ENCODE measurements at places on chromosomes 6 and 20.

DNA sequence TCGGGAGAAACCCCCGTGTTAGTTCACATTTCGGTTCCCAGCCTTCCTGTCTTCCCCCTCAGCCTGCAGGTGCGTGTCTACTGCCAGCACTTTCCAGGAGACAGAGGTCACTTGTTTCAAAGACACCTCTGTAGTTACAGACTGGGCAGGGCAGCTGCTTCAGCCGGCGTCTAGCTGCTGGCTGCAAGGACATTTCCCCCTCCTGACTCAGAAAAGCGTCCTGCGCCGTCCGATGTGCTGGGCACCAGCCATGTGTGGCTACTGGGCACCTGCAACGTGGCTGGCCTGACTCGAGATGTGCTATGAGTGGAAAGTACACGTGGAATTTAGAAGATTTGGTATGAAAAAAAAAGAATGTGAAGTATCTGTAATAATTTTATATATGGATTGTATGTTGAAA, 37.6 kb downstream of the RRBP1 start:
- no peak for DNase-seq

DNA sequence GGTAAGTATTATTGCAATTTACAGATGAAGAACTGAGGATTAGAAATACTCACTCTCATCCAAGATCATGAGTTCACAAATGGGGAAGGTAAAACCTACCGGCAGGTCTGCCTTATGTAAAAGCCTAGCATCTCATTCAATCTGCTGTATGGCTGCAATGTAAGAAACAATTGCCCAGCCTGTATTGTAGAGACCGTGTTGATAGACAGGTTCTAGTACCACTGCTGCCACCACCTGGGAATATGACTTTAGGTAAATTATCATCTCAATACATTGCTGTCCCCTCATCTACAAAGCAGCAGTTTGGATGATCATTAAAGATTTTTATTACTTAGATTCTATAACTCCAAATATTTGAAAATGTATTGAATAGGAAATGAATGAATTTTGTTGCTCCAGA, 23.3 kb upstream of the ARHGAP18 start:
- no peak for DNase-seq

DNA sequence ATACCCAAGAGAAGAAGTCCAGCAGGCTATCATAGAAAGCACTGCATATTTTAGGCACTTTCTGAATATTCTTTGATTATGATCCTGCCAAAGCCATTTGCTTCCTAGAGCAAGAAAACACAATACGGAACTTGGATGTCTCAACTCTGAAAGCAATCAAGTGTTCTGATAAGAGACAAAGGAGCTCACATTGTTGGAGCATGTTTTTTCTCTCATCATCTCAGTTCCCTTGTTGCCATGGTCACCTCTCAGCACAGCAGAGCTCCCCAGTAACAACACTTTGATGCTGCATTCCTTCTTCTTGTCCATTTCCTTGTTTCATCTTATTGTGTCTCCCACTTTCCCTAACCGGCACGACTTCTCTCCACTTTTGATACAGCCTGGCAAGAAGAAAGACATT, 168.7 kb upstream of the FUT9 start:
- DNase-seq = no peak

DNA sequence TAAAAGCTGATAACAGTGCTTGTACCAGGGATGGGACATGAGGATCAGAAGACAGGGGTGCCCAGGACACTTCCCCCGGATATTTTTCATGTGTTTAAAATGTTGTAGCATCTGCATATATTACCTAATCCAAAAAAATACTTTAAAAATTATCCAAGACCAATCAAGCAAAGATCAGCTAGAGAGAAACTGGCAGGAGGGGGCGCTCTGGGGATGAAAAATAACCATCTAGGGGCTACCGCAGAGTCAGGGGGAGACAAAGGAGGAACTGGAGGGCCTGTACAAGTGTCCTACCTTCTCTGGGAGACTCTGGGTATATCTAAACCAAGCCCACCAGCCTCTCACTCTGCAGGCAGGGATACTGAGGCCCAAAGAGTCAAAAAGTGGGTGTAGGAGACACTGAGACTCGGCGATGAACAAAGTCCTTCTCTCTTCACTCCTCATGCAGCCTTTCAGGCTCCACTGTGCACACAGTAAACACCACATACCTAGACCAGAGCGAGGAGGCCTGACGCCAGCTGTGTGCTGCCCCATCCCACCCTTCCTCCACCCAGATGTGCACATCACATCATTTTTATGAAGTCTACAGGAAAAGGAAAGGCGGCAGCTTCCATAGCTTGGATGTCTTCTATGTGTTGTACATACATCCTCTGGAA, 9.8 kb downstream of the RIMS4 start:
- no peak for DNase-seq

DNA sequence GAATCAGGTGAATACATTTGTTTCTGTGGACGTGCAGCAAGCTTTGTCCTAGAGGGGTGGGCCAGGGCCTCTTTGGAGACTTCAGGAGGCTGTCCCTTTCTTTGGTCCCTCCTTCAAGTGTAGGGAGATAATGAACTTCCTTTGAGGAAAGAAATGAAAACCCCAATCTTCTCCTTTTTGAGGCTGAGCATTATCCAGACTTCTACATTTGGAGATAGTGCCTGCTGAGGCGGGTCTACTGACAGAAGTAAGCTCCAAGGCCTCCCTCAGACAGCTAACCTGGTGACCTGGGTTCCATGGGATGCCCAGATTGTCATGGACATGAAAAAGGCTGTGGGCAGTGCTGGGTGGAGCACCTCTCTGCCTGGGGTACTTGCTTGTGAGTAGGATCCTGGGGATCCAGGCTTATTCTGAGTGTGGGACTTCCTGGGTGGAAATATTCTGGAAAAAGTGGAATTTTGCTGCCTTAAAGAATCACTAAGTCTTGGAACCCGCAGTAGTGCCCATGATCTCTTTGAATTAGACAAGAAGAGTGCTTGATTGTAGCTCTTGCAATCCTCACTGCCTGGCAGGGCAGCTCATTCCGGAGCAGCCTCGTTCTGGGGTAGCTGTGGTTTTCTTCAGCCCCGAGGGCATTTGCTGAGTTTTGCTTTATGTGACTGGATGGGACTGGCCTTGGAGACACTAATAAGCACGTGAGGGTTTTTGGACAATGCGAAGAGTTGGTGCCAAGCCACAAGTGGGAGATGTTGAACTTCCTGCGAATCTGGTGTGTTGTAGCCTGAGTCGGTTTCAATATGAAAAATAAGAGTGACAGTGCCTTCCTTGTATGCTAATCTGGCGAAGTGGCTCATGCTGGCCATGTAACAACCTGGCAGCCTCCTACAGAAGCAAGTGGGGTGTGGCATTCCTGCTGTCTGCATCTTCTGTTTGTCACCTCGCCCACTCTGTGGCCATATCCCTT, 28.1 kb downstream of the SNRNP48 start:
- DNase-seq = no peak

DNA sequence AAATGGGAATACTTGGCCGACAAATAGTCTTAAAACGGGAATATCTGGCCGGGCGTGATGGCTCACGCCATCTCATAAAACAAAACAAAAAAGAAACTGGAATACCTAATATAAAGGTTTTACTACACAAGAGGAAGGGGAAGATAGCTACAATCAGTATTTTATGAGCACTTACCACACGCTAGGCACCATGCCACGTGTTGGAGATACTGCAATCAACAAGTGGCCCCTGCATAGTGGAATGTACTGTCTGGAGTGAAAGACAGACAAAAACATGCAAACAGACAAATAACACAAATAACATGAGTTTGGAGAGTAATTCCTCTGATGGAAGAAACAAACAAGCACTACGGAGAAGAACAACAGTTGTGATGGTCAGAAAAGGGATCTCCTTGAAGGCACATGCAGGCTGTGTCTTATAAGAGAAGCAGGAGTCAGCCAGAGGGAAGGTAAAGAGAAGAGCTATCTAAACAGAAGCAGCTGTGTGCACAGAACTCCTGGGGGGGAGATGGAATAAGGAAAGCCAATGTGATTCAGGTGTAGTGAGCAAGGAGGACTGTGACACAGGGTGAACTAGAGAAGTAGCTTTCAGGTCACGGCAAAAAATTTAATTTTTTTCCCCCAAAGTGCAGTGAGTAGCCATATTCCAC, 39.1 kb upstream of the AKIRIN2 start:
- no peak for DNase-seq

DNA sequence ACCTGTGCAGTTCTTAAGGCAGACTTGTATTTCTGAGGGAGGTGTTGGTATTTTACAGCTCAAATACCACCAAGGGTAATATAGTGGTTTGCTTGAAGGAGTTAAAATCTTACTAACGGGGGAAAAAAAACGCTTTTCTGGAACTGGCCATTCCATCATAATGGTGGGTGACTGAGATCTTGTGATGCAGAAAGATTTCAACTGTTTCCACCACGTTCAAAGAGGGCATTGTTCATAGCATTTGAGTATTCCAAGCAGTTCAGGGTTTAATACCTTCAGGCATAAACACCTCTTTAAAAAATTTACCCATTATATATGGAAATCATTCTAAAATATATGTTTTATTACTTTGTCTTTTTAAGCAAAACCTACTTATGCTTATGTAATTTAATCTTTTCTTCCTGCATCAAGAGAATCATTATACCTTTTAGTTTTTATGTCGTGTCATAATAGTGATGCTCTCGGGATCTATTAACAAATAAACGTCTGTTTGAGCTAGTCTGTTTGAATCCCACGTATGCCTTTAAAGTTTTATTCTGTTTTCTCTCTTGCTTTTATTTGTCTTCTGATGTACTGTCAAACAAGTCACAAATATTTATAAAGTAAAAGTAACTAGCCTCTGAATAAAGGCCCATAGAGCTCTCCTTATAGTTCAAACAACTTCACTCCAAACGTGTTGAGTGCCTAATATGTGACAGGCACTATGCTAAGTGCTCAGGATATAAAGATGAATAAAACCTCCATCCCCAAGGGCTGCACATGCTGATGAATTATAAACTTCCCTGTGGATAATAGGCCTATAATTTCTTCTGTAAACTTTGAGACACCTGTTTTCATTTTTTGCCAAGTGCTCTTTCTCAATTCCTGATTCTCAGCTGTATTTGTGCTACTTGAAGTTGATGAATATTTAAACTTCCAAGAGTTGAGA, 298.8 kb upstream of the FERMT1 start:
- DNase-seq = no peak

GRCh38 chr6:9675122-9675521, 739.8 kb downstream of the TFAP2A start:
- no peak for DNase-seq

GRCh38 chr20:1676650-1677049, 19.1 kb upstream of the SIRPG start:
- no peak for DNase-seq

- no peak for DNase-seq
Measured at GRCh38 chr20:63072231-63072791, 65.5 kb upstream of the BHLHE23 start.

DNA sequence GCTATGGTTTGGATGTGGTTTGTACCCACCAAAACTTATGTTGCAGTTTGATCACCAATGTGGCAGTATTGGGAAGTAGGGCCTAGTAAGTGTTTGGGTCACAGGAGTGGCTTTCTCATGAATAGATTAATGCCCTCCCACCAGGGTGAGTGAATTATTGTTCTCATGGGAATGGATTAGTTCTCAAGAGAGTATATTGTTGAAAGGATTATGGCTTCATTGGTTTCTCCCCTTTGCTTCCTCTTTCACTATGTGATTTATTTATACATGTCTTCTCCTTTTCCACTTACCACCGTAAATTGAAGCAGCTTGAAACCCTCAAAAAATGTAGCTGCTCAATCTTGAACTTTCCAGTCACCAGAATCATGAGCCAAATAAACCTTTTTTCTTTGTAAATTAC, 10.8 kb downstream of the UFL1 start:
- no peak for DNase-seq

DNA sequence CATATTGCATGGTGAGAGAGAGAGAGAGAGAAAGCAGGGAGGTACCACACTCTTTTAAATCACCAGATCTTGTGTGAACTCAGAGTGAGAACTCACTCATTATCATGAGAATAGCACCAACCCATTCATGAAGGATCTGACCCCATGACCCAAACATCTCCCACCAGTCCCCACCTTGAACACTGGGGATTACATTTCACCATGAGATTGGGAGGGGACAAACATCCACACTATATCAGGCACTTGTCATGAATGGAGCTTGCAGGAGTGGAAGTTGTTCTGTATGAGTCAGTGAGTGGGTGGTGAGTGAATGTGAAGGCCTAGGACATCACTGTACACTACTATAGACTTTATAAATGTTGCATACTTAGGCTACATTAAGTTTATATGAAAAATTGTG, 47.7 kb upstream of the RNF182 start:
- DNase-seq = no peak

GRCh38 chr6:24655215-24655614, 9.2 kb upstream of the KIAA0319 start:
- DNase-seq = no peak

GRCh38 chr20:42923348-42923918, 266.3 kb downstream of the PTPRT start:
- no peak for DNase-seq

GRCh38 chr20:60718743-60719480, 533.1 kb upstream of the CDH4 start:
- DNase-seq = no peak

DNA sequence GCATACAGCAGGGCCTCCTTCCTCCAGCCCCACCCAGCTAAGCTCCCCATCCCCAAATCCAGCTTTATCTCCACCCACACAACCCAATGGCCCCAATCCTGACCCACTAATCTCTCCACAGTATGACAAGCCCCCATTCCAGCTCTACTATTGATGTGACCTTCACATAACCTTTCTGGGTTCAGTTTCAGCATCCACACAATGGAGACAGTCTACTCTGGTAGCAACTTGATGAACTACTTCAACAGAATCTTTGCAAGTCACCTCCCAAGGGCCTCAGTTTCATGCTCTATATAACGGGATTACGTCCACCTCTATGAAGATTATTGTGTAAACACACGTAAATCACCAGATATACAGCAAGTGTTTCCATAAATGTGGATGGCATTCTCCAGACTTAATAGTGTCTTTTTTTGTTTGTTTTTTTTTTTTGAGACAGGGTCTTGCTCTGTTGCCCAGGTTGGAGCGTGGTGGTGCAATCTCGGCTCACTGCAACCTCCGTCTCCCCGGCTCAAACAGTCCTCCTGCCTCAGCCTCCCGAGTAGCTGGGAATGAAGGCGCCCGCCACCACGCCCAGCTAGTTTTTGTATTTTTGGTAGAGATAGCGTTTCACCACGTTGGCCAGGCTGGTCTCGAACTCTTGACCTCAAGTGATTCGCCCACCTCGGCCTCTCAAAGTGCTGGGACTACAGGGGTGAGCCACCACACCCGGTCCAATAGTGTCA, 1.4 kb downstream of the AHCY start:
- DNase-seq = no peak

DNA sequence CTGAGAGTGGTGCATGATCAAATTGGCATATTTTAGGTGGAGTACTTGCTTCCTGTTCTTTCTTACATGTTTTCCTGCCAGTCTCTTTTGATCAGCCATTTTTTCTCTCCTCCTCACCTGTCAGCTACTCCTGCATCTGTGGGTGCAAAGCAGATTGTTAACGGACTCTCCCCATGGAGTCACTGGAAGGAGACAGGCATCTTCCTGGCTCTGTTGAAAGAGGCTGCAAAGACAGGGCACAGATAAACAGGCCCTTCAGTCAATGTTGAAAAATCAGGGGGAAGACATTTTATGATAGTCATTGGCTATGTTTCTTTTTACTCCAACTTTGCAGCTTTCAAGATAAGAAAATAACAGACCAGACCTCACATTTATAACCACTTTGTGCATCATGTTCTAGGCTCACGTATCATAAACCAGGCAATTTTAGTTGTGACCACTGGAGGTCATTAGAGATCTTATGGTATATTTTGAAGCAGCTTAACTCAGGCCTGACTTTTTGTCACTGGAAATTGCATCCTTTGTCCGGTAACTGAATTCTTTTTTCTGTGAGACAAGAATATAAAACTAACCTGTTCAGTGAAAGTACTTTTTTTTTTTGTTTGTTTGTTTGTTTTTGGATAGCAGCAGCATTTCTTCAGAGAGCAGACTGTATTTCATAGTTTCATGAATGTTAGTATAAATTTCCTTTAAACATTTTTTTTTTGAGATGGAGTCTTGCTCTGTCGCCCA, 20.1 kb downstream of the ECT2L start:
- DNase-seq = peak; percentile 53

Data from astrocyte of the cerebellum (primary cell).